ENCODE measurements at places on chromosomes 3 and 15.
A peak's percentile ranks its signal among the peaks of the same experiment; 100 is the strongest.

DNA sequence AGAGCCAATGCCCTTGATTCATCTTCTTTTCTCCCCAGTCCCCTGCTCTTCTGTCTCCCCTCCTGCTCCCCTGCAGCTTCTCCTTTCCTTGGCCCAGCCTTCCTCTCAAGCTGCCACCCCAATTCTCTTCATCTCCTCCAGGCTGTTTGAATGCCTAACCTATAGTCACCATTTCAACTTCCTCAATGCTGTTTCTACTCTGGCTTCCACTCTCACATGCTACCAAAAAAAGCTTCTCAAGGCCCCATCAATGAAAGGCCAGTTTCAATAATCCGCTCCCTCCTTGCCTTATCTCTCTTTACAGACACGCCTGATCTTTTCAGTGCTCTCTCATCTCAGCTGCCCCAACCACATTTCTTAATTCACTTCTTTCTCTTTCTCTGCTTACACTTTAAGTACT lies 212.2 kb upstream of the GPR149 start:
- DNase-seq: no peak

DNA sequence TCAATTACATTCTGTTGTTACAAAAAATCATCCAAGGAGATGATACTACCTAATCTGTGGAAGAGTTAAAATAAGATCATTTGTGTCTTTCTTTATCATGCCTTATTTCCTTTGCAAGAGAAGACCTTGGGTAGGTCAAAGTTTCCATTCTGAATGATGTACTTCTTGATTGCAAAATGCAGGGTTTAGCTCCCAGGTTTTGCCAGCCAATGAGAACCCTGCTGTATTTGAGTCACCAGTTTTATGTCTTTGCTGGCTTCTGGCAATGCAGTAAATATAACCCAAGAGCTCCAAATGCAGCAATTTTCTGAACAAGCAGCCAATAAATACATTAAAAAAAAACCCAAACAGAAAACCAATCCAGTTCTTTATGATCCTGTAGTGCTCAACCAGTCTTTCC lies 204.9 kb downstream of the CADPS start:
- DNase-seq: no peak

- DNase-seq: no peak
Observed at GRCh38 chr3:184757022-184757651, 45.3 kb upstream of the MAGEF1 start.

- no peak for DNase-seq
Observed at GRCh38 chr15:80204231-80204630, 47.8 kb downstream of the CTXND1 start.

DNA sequence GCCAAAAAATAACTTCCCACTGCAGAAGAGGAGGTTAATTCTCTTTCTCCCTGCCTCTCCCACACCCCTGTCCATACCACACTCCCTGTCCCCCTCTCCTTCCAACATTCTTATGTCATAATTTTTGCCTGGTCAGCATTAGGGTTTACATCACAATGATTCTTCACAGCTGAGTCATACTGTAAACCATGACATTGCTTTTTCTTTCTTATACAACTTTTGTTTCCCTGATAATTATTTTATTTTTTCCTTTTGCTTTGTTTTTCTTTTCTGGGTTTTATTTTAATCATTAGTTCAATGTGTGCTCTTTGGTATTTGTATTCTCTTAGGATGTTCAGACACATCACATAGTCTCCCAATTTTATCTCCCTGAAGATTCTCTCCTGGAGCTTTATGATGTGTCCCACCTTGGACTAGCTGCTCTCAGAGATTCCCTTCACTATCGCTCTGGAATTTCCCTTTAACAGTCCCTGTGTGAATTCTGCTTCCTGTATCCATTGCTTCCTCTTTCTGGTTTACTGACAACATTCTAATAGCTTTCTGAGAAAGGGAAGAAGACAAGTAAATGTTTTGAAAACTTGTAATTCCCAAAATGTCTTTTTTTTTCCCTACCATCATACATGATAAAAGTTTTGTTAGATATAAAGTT lies 70.7 kb downstream of the SOX2 start:
- no peak for DNase-seq

DNA sequence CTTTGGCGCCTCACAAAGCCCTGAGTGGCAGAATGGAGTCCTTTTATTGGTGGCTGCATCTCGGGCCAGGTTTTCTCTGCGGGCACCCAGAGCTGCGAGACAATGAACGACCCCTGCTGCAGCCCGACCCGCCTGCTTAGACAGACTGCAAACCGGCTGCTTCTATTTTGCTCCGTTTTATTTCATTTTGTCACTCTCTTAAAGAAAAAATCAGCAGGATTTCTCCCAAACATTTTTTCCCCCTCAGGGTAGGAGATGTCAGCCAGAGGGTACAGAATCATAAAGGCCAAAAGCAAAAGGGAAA lies 64.8 kb downstream of the OXNAD1 start:
- no peak for DNase-seq

- no peak for DNase-seq
Observed at GRCh38 chr3:171172070-171172469, 145.6 kb upstream of the SLC2A2 start.

- no peak for DNase-seq
Observed at GRCh38 chr3:24608701-24609390, 114.2 kb upstream of the THRB start.

DNA sequence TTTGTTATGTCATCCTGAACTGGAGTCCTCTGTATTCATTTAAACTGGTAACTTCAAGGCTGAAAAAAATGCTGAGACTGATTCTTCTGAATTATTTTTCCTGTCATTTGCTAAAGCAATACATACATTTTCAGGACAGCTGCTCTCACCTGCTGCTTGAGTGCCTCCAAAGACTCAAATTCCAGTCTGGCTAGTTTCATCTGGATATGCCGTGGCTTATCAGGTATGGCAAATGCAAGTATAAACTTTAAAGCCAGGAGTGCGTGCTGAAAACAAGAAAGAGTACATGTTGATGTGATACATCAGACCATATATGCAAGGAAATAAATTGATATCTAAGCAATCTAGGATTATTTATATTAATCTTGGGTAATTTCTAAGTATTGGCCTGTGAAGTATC lies 146.1 kb downstream of the SNRK start:
- no peak for DNase-seq

DNA sequence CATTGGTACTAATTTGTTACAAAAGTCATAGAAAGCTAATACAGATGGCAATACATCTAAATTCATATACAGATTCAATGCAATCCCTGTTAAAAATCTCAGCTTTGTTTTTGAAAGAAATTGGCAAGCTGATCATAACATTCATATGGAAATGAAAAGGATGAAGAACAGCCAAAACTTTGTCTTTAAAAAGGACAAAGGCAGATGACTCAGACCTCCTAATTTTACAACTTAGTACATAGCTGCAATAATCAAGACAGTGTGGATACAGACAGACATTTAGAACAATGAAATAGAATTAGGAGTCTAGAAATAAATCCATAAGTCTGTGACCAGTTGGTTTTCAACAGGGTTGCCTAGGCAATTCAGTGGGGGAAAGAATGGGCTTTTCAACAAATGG lies 63.3 kb downstream of the AQP9 start:
- no peak for DNase-seq

- no peak for DNase-seq
Observed at GRCh38 chr3:107579371-107579770, 56.6 kb downstream of the BBX start.

GRCh38 chr15:54841701-54842305 lies 354.9 kb downstream of the RSL24D1 start:
- no peak for DNase-seq

- DNase-seq: no peak
Observed at GRCh38 chr3:58623478-58623877, 43.1 kb downstream of the FAM3D start.

- DNase-seq: no peak
Observed at GRCh38 chr15:85673326-85673725, 121.4 kb downstream of the KLHL25 start.

- DNase-seq: peak; percentile 39
Observed at GRCh38 chr3:183766745-183767606, 58.4 kb downstream of the MAP6D1 start.

DNA sequence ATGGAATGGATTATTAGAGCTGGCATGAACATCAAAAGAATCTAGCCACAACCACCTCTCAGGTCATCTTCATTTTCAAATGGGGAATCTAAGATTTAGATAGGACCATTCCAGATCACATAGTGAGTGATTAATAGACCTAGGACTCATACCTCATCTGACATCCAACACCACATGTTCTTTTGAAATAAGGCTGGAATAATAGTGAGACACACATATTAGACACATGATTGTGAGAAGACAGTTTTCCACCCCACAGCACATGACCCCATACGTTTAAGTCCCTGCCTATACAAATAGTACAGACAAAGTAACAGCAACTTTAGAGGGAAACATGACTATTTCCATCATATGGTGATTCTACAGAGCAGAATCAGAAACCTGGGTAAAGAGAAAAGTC lies 344.7 kb upstream of the TPRG1 start:
- no peak for DNase-seq

DNA sequence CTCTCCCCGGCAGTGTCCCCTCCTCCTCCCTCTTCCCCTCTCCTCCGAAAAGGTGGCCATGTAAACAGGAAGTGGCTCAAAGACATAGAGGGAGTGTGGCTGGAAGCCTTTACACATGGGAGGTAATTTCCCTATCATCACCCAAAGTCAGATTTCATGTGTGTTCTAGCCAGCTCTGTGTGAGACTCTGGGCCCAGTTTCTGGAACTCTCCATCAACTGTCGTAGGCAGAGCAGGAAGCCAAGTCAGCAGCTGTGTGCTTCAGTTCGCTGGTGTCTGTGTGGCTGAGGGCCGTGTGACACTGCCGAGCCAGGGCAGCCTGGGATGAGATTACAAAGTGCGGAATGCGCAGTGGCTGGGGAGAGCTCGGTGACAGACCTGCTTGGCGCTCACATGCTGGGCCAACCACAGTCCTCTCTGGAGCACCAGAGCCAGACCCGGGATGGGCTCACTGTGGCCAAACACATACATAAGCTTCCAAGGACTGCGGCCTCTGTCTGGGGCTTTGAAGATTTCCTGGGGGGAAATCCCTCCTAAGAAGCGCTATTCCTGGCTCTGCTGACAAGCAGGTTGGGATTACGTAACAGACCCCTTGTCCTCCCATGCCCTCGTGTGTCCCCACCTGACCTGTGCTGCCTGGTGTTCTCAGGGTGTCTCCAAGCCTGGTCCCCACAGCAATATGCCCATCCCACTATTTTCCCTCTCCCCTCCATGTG lies 50.7 kb downstream of the UMPS start:
- no peak for DNase-seq

DNA sequence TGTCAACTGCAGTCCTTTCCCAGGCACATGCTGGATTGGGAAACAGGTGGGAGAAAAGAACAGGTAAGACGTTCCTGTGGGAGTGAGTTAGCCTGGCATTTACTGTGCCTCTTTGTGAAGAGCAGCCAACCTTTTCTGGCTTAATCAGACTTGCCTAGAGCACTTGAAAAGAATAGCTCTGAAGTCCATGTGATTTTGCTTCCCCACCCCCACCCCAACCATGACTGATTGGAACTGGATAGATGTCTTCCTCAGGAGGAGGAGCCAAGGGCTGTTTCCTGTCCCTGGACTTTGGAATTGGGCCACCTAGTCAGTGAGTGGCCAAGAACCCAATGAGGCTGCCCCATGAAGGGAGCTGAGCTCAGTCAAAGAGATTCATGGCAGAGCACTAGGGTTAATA lies 4.7 kb upstream of the TMEM41A start:
- DNase-seq: no peak

GRCh38 chr3:61057464-61057863 lies 193.8 kb downstream of the FHIT start:
- DNase-seq: no peak

GRCh38 chr15:47812470-47812999 lies 95.2 kb downstream of the SEMA6D start:
- no peak for DNase-seq

DNA sequence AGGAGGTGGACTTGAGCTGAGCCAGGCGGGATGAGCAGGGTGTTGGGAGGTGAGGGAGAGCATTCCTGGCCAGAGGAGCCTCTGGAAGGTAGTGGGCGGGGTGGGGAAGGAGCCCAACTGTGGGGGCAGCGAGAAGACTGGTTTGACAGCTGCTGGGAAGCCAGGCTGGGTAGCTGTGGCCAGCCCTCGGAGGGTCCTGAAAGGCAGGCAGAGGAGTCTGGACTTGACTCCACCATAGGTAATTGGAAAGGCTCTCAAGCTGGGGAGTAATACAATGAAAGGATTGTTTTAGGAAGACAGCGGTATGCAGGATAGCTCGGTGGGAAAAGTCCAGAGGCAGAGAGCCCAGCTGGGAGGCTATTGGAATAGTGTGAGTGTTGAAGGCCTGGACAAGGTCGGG lies 17.2 kb downstream of the EPHB3 start:
- DNase-seq: no peak

DNA sequence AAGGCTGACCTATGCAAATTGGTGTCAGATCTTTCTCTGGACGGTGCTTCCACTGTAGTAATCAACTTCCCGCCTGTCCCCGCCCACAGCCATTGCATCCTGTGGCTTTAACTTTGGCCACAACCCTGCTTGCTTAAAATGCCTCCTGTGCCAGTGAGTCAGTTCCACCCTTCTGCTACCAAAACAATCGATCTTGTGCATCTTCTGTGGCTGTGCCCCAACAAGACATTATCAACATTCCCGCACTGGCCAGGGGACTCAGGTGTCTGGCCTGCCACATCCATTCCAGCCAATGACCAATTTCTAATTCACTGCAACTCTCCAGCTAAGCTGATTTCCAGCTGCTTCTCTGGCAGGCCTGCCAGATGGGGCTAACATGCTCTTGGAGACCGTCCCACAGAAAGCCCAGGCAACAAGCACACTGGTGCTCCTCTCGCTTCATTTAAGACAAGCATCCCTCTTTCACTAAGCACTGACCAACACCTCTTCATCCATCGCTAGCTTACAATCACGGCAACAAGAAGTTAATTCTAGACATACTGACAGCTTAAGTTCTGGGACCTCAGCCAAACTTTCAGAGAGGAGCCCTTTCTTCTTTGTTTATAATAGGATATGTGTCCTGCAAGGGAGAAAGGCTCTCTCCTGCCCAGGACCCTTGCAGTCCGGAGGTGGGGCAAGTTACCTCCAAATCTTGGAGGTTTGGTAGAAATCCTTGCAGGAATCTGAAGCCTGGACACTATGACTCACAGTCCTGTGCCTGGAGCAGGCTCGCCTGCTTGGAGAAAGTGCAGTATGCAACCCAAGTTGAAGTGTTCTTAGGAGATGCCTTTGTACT lies 6.7 kb downstream of the CA12 start:
- DNase-seq: no peak

GRCh38 chr15:49301562-49301961 lies 121.5 kb upstream of the FGF7 start:
- no peak for DNase-seq

GRCh38 chr3:45689787-45690145 lies 570 bp downstream of the SACM1L start:
- no peak for DNase-seq

DNA sequence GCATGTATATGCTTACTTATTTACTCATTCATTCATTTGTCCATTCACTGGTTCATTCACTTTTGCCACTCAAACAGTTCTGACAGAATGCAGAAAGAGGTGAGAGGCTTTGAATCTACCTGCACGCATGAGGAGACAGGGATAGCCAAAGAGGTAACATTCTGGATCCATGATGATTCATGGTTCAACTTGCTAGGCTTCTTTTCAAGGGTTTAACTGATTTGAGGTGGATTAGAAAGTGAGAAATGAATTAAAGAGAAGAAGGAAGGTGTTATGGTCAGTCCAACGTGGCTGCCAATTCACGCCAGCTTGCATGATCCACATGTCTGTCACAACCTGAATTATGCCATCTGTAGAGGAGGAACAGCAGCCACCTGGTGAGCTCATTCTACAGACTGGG lies 260.6 kb downstream of the ARRDC4 start:
- DNase-seq: no peak

GRCh38 chr15:50676799-50677483 lies 9.7 kb downstream of the TRPM7 start:
- DNase-seq: no peak

GRCh38 chr3:19822805-19823204 lies 111.2 kb downstream of the EFHB start:
- no peak for DNase-seq

Data from GM12892 (cell line).